ENCODE measurements at places on chromosomes 4 and X.
A peak's percentile ranks its signal among the peaks of the same experiment; 100 is the strongest.

DNA sequence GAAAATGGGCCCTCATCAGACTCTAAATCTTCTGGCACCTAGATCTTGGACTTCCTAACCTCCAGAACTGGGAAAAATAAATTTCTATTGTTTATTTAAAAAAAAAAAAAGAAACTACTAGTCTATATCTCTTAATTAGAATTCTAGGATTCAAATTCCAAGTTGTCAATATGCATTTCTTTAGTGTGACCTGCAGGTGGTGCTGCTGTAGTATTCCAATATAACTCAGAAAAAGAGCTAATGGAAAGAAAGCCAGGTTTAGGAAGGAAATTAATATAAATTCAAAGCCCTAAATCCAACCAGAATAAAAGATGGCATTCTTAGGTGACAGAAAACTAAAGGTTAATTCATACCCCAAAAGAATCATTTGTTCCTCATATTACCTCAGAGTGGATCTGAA lies 80.0 kb upstream of the NALF2 start:
- DNase-seq: no peak

DNA sequence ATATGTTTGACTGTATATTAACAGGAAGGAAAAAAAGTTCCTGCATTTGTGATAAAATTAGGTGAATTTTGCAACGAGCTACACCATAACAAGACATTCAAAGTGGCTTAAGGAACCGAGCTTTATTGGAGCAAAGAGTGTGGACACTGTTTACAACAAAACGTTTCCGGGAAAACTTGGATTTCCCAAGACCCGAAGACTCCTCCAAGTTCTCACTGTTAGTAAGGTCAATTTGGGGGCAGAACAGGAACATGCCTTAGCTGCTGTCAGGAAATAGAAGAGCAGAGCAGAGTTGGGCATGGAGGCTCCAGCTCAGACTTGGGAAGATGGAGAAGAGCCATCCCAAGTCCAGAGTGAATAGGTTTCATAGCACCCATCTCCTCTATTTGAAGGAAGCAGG lies 16.5 kb downstream of the ADH6 start:
- no peak for DNase-seq

DNA sequence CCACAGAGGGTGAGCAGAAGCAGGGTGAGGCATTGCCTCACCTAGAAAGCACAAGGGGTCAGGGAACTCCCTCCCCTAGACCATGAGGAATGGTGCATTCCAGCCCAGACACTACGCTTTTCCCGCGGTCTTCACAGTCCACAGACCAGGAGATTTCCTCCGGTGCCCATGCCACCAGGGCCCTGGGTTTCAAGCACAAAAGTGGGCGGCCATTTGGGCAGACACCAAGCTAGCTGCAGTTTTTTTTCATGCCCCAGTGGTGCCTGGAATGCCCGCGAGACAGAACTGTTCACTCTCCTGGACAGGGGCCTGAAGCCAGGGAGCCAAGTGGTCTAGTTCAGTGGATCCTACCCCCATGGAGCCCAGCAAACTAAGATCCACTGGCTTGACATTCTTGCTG lies 12.8 kb downstream of the NAP1L3 start:
- DNase-seq: no peak

DNA sequence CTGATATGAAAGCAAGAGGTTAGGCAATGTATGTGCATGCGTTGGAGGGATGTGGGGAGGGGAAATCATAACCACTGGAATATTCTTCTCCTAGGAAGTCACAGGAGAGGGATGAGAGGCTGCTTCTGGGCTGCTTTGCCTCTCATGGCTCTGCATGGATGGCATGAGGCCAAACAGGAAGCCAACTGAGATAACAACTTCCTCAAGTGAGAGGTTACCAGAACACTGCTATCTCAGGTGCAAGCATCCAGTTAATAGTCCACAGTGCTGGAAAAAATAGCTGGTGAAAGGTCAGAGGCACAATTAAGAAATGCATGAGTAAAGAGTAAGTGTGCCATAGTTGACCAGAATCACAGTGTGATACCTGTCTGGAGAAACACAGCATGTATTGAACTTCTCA lies 113.3 kb downstream of the ELOVL6 start:
- peak; percentile 35 for DNase-seq

DNA sequence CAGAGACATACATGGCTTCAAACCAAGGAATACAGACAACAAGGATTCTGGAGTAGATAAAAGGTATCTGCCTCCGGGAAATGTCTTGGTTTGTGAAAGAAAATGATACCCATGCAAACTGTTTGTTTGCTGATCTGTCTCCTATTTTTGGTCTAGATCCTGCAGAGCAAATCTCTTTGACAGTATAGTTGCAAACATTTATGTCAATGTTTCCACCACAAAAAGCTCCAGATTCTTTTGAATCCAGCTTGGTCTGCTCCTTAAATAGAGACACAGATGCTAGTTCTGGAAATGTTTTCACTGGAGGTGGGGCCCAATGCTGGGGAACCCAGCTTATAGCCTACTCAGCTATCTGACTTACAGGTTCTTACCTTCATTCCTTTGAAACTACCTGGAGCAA lies 119.7 kb downstream of the ATG4A start:
- DNase-seq: no peak

DNA sequence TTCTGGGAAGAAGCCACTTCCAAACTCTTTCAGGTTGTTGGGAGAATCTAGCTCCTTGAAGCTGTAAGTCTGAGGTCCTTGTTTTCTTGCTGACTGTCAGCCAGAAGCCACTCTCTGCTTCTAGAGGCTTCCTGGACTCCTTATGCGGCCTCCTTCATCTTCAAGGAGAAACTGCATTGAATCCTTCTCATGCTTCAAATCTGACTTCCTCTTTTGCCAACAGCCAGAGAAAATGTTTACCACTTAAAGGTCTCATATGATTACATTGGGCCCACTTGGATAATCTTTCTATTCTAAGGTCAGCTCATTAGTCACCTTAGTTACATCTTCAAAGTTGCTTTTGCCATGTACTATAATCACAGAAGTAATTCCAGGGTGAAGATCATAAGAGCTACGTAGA lies 327.0 kb downstream of the HNRNPD start:
- DNase-seq: no peak

GRCh38 chr4:138677212-138677611 lies 338.4 kb upstream of the NOCT start:
- DNase-seq: no peak

DNA sequence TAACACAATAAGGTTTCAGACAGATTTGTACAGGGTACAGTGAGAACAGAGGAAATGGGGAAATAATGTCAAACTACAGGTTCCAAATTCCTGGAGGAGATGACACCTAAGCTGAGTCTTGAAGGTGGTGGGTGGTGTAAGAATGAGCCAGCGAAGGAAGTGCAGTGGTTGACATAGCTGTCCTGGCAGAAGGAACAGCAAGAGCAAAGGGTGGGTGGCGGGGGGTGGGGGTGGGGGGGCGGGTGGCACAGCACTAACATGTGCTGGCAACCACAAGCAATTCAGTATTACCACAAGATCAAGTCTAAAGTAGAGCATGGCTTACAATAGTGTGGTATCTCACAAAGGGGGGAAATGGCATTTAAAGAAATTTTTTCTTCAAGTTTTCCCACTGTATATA lies 13.1 kb upstream of the G3BP2 start:
- DNase-seq: no peak

DNA sequence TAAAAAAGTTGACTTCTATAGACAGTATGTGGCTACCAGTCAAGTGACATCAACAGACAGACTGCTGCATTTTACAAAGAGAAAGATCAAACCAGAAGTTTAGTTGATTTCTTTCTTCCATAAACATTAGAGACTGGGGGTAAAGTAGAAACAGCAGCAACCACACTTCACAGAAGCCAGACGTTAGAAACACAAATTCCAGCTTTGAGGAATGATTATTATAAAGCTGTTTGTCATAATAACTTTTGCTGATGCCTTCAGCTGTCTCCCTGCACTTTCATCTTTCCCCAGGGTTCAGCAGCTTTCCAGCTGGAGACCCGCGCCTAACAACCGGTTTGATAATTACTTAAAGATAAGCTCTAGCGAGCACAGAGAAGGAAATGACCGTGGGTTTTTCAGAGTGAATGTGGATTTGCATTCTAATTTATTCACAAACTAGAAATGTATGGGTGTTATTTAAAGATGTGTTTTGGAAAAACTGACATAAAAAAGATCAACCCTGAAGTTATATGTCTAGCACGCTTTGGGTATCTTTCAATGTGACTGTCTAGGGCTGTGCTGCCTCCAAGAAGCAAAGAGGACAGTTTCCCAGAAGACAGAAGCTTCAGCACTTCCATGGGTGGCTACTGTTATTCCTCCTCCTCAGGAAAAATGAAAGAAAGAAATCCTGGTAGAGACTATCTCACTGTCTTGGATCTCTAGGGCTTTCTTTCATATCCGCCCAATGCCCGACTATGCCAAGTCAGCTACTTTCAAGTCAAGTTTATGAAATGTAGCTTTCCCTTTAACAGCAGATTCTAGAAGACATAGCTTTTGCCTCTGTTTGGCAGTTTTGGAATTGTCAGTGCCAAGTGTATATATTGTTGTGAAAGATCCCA lies 15.0 kb upstream of the ENAM start:
- DNase-seq: no peak

- no peak for DNase-seq
Measured at GRCh38 chrX:802846-803245, 172.3 kb downstream of the SHOX start.

GRCh38 chr4:10639664-10640063 lies 44.9 kb downstream of the CLNK start:
- DNase-seq: no peak

- no peak for DNase-seq
Measured at GRCh38 chr4:150037251-150037856, 40.9 kb upstream of the DCLK2 start.

GRCh38 chr4:145339075-145339725 lies 142.5 kb upstream of the SMAD1 start:
- no peak for DNase-seq

DNA sequence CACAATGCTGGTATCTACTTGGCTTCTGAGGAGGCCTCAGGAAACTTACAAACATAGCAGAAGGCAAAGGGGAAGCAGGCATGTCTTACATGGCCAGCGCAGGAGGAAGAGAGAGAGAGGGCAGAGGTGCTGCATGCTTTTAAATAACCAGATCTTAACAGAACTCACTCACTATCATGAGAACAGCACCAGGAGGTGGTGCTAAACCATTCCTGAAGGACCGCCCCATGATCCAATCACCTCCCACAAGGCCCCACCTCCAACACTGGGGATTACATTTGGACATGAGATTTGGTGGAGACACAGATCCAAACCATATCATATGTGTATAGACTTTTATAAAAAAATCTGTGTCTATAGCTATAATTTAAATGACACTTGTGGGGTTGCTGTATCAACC lies 48.6 kb upstream of the ERVMER34-1 start:
- DNase-seq: no peak

DNA sequence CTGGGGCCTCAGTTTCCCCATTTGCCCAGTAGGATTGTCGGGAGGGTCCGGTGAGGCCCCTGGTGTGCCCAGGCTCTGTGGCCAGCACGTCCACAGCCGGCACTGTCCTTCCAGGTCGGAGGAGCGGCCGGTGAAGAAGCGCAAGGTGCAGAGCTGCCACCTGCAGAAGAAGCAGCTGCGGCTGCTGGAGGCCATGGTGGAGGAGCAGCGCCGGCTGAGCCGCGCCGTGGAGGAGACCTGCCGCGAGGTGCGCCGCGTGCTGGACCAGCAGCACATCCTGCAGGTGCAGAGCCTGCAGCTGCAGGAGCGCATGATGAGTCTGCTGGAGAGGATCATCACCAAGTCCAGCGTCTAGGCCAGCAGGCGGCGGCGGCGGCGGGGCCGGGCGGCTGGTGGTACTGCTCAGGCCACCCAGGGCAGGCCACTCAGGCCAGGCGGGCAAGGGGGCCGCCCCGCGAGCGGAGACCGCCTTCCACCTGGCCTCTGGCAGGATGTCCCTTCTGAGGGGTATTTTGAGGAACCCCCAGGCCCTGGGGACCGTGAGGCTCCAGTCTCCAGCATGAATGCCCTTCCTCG lies 6.7 kb downstream of the MSANTD1 start:
- DNase-seq: no peak

DNA sequence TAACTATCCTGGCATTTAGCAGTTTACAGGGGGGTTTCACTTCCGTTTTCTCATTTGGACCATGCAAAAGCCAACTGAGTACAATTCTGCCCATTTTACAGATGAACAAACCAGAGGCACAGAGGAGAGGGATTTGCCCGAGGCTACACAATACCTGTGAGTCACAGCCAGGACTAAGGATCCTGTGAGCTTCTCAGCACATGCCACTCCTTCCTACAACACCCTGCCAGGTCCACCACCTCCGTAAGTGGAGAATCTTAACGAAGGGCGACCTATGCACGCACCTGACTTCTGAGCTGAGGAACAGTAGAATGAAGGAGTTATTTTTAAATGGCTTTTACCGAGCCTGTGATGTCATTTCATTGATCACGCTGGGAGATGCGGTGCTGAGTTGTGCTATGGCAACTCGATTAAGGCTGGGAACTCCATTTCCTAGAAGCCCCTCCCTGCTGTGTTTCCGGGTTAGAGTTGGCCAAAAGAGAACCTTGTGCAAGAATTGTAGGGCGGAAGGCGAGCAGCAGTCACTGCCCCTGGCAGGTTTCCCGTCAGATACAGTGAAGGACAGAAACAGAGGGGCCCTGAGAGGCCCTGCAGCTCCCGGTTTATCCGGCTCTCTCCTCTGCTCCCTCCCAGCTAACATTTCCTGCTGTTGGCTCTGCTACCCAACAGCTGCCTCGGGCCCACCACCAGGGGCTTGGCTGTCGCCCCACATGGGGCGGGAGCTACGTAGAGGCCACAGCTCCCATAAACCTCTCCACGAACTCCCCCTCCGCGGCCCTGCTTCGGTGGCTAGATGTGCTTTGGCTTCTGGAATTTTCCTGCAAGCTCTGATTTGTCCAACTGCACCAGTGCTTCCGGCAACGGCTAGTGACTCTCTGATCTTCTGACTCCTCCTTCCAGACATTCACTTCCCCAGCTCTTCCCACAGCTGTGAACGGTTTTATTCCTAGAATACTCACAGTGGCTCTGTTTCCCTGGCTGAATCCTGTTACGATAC lies 75.1 kb upstream of the USP9X start:
- peak; percentile 51 for DNase-seq

DNA sequence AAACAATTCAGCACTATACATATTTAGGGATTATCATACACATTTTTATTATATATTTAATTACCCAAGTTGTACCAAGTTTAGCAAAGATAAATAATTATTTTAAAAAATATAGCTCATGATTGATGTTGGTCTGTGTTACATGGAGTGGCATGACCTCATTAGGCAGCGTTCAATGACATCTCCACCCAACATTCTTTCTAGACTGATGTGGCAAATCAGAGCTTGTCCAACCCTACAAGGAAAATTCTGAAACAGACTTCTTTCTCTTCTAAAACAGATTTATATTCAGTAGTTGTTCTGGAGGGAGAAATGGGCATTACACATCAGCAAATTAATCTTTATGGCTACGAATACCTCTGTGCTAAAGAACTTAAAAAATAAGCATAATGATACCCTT lies 189.7 kb downstream of the PDGFC start:
- no peak for DNase-seq

GRCh38 chr4:140529434-140529833 lies 5.5 kb downstream of the ELMOD2 start:
- DNase-seq: no peak

Measured in naive thymus-derived CD4-positive, alpha-beta T cell (primary cell).